Sciatic nerve (tissue), 2 donors: ENCODE measurements at places on chromosomes 1 and 21.
A peak's percentile ranks its signal among the peaks of the same experiment; 100 is the strongest.

DNA sequence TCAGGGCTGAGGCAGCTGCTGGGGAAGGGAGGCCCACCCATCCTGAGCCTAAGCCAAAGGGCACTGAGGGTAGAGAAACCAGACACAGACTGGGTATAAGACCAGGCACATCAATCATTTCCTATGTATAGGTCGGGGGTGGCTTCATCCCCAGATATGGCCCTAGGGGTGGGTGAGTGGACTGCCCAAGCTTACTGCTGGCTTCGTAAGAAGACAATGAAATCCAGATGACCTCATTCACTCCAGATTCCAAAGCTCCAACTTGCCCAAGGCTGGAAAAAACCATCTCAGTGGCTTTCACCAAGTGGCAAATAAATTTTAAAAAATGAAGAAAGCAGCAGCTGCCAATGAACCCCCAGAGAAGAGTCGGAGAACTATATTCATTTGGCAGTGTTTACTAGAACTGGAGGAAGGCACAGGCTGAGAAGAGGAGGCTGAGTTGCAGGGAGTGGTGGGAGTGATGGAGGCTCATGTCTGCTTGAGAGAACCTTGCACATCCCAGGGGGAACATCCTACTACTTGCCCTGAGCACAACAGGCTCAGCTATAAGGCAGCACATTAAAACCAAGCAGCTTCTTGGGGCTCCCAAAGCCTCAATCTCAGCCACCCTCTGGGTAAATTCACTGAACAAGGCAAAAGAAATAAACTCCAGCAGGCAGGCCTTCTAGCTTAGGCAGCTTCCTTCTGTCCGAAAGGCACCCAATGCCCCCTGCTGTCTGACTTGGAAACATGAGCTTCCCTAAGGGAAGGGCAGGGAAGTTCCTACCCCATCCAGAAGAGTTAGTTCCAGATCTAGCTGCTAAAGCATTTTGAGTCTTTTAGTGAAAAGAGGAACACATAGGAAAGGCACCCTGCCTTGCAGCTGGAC is 14.1 kb downstream of the PEA15 start:
- peak; percentile 70 for DNase-seq

- no peak for DNase-seq
Measured at GRCh38 chr1:29858646-29859045, 622.3 kb downstream of the PTPRU start.

GRCh38 chr1:192448026-192448578 is 127.5 kb upstream of the RGS1 start:
- DNase-seq, result no peak

- no peak for DNase-seq
Measured at GRCh38 chr1:49841767-49842166, 182.0 kb downstream of the AGBL4 start.

GRCh38 chr1:230641346-230641745 is 935 bp upstream of the COG2 start:
- no peak for DNase-seq

- DNase-seq, result no peak
Measured at GRCh38 chr1:171595324-171595723, 26.7 kb upstream of the MYOCOS start.

GRCh38 chr1:78839704-78840277 is 166.7 kb downstream of the ADGRL4 start:
- DNase-seq, result no peak

DNA sequence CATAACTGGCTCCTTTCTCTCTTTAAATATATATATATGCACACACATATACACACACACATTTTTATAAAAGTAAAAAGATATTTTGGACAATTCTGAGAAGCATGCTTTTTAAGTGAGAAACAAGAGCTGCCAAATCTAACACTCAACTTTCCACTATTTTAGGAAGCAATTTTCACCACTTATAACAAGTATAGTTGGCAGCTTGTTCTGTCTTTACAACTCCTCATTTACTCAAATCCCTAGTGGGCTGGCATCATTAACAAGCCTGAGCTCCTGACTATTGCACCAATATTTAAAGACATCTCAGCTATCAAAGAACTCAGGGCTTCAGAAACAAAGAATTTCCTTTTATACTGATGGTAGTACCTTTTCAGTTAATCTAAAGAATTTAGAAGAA is 76.6 kb downstream of the RAB3GAP2 start:
- DNase-seq, result no peak

DNA sequence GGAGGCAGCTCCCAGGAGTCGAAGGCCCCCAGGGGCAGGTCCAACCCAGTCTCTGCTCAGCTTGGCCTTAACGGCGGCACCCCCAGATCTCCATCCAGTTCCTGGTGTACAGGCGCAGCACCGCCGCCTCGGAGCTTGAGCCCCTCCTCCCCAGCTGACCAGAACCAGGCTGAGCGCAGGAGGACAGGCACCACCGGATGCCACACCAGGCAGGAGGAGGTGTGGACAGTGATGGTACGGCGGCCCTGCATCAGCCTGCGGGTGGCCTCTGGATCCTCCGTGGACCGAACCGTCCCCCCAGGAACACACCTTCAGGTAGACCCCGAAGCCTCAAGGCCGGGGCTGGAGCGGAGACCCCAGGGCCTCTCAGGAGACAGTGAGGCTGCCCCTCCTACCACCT is 16.4 kb downstream of the SLC66A1 start:
- DNase-seq, result no peak

DNA sequence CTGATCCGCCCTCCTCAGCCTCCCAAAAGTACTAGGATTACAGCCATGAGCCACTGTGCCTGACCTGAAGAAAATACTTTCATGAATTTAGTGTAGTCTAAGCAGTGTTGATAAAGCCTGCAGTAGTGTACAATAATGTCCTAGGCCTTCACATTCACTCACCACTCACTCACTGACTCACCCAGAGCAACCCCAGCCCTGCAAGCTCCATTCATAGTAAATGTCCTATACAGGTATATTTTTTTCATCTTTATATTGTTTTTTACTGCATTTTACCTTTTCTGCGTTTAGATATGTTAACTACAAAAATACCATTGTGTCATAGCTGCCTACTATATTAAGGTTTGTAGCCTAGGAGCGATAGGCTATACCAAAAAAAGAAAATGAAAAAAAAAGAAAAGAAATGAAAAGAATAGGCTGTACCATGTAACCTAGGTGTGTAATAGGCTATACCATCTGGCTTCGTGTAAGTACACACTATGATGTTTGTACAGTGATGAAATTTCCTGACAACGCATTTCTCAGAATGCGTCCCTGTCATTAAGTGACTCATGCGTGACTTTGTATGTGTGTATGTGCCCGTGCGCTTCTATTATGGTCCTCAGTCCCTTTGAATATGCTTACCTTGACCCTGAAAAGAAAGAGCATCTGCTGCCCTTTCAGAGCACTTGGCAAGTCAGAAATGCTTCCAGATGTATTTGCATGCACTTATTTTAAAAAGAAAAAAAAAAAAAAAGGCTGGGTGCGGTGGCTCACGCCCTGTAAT is 9.2 kb upstream of the SLAMF8 start:
- no peak for DNase-seq

DNA sequence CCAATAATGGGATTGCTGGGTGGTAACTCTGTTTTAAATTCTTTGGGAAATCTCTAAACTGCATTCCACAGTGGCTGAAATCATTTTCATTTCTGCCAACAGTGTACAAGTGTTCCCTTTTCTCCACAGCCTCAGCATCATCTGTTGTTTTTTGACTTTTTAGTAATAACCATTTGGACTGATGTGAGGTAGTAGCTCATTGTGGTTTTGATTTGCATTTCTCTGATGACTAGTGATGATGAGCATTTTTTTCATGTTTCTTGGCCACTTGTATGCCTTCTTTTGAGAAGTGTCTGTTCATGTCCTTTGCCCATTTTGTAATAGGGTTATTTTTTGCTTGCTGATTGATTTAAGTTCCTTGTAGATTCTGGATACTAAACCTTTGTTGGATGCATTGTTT is 131.9 kb upstream of the B3GALT2 start:
- no peak for DNase-seq

DNA sequence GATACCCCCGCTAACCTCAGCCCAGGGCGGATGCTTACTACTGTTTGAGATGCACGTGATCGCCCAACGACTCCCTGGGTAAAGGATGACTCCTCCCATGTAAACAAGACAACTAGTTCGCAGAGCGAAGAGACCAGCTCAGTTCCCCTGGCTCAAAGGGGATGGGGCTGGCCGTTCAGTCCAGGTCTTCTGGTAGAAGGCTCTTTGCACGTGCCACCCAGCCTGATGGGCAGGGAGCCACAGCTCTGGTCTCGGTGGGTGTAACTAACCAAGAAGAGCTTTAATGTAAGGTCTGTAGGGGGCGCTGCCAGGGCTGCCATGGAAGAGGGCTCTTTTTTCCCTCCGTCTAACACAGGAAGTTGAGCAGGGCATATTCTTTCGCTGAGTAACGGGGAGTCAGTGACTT is 49.4 kb upstream of the PARP1 start:
- DNase-seq, result no peak

DNA sequence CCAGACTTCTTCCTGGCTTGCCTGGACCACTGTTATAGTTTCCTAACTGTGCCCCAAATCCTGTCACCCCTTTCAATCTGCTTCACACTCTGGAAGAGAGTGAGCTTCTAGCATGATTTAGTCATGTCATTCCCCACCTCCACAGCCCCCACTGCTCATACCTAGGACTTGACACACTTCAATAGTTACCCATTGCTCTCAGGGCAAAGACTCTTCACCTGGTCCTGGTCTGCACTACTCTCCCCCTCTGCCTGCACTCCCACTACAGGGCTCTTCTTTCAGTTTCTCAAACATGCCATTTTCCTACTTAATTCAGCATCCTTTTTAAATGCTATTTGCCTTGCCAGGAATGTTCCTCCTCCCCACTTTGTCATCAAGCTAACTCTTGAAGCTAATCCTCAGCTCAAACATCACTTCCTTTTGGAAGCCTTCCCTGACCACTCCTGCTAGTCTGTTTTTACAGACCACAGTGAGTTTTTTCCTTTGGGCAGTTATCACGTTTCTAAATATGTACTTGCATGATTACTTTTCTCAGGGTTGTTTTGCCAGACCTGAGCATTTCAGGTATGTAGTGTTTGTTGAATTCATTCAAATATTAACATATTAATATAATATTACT is 24.7 kb downstream of the CYP2J2 start:
- no peak for DNase-seq

GRCh38 chr1:32400876-32401631 is 6.8 kb upstream of the BSDC1 start:
- DNase-seq, result peak; percentile 92

DNA sequence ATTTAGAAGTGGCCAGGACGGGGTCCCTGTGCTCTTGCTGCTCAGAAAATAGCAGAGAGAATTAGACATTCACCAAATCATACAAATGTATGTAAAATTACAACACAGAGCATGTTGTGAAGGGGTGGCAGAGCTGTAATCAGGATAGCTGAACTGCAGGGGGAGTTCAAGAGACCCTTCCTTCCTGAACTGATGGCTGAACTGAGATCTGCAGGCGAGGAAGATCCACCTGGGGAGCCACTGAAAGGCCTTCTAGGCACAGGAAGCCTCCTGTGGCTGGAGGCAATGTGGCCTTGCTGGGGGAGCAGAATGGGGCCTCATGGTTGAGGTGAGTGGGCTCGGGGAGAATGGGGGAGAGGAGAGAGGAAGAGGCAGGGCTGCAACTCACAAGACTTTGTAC is 216.5 kb downstream of the PRDM2 start:
- DNase-seq, result no peak

DNA sequence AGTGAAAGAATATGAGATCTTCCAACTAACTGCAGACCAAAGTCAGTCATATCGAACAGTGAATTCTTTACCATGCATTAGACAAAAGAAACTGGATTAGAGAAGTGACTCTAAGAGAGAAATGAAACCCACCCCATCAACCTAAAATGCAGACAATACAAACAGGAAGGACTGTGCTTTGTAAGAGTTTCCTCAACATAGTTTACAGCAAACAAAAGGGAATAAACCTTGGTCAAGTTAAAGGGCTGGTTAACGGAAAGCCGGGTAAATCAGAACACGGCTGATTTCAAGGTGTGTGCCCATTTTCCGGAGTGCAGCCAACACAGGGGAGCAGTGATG is 39.2 kb downstream of the SIPA1L2 start:
- DNase-seq, result no peak

DNA sequence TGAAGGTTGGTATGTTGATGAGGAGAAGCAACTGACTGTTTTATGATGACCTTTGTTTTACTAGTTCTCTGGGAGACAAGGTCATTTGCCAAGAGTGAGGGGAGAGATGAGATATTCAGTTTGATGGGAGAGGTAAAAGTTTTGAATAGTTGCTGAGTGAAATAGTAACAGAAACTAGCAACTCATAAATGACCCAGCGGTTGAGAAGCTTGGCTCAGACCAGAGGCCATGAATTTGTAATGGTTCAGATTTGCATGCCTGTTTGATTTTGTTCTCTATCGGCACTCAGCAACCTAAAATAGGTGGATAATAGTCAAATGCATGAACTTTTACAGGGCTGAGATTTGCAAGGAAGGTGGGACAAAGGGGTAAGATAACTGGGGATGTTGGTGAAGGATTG is 6.6 kb downstream of the CCDC30 start:
- DNase-seq, result no peak

GRCh38 chr1:48876330-48876785 is 99.7 kb upstream of the BEND5 start:
- no peak for DNase-seq

GRCh38 chr1:113129529-113130185 is 56.7 kb downstream of the LRIG2 start:
- DNase-seq, result no peak

GRCh38 chr1:160850541-160850940 is 12.1 kb downstream of the CD244 start:
- no peak for DNase-seq

GRCh38 chr1:98929437-98929836 is 75.2 kb downstream of the PLPPR5 start:
- DNase-seq, result no peak

DNA sequence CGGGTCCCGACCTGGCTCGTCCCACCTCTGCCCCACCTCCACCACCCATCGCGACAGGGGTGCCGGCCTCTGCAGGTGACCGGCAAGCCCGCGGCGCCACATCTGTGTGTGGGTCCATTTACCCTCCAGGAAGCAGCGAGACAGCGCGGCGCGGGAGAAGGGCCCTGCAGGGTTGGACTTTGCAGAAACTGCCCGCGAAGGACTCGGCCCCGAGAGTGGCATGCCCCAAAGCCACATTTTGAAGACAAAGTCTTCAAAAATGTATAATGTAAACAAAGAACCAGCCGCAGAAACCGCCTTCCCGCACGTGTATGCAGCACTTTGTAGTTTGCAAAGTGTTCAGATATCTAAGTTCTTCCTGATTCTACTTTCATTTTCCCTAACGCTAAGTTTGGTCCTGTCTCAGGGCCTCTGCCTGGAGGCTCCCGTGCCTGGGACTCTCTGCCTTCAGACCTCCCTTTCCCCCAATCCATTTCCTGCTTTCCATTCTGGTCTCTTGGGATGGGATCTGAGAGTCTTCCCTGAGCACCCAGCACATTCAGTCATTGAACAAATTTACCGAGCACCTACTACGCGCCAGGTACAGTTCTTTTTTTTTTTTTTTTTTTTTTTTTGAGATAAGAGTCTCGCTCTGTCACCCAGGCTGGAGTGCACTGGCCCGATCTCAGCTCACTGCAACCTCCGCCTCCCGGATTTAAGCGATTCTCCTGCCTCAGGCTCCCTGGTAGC is 524 bp upstream of the TMCO4 start:
- peak; percentile 74 for DNase-seq

DNA sequence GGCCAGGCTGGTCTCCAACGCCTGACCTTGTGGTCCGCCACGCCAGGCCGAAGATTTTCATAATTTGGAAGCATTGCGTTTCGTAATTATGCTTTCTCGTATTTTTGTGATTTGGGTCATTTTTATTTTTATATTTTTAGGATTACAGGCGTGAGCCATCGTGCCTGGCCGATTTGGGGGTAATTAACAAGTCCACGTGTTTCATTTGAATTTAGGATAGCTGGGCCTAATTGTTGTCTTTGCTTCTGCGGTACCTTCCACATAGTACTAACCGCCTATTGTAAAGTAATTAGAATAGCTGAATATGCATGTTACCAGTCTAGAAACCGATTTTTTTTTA is 1.0 kb downstream of the RCC1 start:
- no peak for DNase-seq
